ENCODE measurements at places on chromosomes 12 and 14. TPM values are rescaled to one million over a fixed set of nuclear protein-coding genes. Genes with fewer than 3 reads are reported as not detected.

DNA sequence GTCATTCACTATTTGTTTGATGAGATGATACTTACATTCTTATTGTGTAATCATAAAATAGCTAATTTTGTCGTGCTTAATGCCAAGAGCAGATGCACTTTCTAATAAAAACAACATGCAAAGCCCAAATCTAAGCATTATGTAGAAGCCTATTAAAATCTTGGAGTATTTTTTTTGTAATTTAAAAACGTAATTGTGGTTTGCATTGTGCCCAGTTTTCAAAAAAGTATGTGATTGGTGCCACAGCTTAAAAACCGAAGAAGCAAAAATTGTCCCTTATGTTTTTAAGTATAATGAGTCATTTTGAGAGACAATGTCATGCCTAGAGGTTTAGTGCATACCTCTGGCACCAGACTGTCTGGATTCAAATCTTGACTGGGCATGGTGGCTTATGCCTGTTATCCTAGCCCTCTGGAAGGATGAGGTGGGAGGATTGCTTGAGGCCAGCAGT is 464.8 kb upstream of the RGS6 start:
- no peak for DNase-seq

GRCh38 chr12:89645434-89645833 is 63.2 kb downstream of the ATP2B1 start:
- DNase-seq = no peak

DNA sequence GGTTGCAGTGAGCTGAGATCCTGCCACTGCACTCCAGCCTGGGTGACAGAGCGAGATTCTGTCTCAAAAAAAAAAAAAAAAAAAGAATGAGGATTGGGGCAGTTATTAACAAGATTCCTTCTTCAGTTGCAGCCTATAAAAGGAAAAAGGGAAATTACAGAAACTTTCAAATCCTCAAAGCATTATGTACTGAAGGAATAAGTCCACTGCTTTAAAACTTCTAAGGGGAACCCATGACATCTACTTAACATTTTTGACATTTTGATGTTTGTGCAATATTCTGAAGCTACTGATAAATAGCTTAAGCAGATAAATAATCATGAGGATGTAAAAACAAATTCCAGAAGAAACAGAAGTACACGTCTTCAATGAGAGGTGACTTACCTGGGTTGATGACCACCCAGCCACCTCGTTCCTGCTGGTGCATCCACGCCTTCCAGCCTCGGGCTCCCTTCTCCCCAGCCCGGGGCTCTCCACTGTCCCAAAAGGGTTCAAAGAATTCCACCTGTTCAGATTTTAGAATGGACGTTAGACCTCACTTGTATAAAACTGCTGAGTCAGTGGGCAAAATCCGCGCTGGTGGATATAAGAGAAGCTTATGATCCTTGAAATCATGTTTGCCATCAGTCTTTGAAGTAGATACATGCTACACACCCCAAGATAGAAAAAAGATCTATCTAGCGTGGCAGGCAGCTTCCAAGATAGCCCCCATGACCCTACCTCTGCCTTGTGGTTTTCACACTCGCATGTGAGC is 33.7 kb downstream of the NRDE2 start:
- DNase-seq = no peak

GRCh38 chr12:74537126-74537706 is 419 bp upstream of the ATXN7L3B start:
- DNase-seq = no peak

- peak; percentile 62 for DNase-seq
Measured at GRCh38 chr12:113062502-113063395, 6.2 kb downstream of the DTX1 start.

DNA sequence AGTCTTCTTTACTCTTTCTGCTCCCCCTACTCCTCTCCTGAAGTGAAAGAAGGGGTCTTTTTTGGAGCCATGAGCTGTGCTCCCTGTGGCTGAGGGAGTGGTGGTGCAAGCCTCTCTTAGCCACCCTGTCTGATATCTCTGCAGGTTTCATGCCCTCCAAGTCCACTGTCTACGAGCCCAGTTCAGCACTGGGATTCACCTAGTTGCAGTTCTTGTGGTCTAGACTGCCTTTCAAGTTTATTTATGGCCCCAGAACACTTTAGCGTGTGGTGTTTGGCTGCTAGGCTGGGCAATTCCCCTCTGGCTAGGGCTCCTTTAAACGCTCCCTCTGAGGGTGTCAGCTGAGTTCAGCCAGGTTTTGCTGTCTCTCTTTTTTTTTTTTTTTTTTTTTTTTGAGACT is 908.6 kb downstream of the TRHDE start:
- DNase-seq = no peak

- DNase-seq = peak; percentile 37
Measured at GRCh38 chr12:1630133-1630826, 1.2 kb downstream of the WNT5B start.

GRCh38 chr14:89367779-89368120 is 49.3 kb downstream of the FOXN3 start:
- no peak for DNase-seq

DNA sequence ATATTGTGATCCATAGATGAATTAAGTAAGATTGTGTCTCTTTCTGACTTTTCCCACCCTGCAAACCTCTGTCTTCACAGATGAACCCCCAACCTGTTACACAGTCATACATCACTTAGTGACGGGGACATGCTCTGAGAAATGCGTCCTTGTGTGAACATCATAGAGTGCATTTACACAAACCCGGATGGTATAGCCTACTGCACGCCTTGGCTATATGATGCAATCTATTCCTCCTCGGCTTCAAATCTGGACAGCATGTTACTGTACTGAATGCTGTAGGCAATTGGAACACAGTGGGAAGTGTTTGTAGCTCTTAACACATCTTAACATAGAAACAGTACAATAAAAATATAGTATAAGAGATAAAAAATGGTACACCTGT is 7.4 kb upstream of the TESPA1 start:
- DNase-seq = no peak

DNA sequence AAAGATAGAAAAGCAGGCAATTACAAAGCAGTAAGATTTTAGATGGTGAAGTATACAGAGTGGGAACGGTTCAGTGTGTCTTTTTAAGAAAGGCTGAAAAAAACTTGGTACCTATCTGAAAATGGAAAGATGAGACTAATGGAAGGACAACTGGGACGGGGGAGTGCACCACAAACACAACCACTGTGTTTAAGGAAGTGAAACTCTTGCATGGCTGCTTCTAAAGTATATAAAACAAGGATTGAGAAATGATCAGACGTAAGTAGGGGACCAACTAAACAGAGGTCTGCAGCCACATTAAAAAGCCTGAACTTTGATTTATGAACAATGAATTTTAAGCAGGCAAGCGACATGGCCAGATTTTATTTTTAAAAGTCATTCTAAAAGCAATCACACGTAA is 328.6 kb downstream of the MDGA2 start:
- no peak for DNase-seq

- DNase-seq = peak; percentile 33
Measured at GRCh38 chr12:3202734-3203446, 125.7 kb downstream of the TSPAN9 start.

GRCh38 chr12:43669373-43669772 is 89.2 kb downstream of the PUS7L start:
- no peak for DNase-seq

- no peak for DNase-seq
Measured at GRCh38 chr14:70086685-70087379, 101.9 kb downstream of the SLC8A3 start.

GRCh38 chr14:89134640-89135039 is 282.4 kb downstream of the FOXN3 start:
- DNase-seq = no peak

DNA sequence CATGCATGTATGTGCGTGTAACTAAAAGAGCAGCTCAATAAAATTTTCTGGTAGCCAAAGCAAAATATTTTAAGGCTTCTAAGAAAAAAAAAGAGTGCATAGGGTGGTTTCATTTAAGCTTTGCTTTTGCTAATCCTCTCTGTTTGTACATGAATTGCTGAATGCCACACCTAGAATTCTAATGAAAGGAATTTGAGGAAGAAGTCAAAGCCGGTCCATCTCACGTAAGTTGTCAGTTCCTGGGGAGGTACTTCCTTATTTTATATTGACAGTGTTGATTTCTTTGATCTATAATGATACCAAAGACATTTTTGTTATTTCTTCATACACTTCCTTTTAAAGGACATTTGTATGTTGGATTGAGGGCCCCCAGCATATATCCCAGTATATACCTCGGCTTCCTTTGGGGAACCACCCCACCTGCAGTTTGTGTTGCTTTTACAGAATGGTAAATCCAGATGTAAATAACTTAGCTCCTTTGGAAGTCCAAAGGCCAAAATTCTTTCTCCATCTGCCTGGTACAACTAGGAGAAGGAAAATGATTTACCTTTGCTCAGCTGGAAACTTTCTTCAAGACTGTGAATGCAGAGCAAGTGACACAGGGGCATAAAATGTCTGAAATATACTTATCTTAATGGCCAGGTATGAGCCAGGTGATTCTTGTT is 420.9 kb upstream of the ATP2B1 start:
- DNase-seq = no peak

- peak; percentile 23 for DNase-seq
Measured at GRCh38 chr12:12715459-12716150, 1.6 kb upstream of the CDKN1B start.

GRCh38 chr14:63267171-63267570 is 51.6 kb downstream of the GPHB5 start:
- DNase-seq = no peak

GRCh38 chr14:39875028-39875427 is 442.8 kb upstream of the FBXO33 start:
- no peak for DNase-seq

LRR1 gene
- total RNA-seq = 15.1 TPM

CLEC1A gene
- total RNA-seq = not detected

PTPN6 gene
- 371 TPM for total RNA-seq

NPFF gene
- total RNA-seq = not detected

POTEM gene
- total RNA-seq = not detected

FOXG1 gene
- total RNA-seq = not detected

SAMD15 gene
- 1.00 TPM for total RNA-seq

CCDC60 gene
- total RNA-seq = not detected

Measured in activated B cell treated with CpG ODN at 0.5 μM for 24 hours (primary cell).